Hematopoietic multipotent progenitor cell treated with erythropoietin and hydrocortisone succinate and interleukin-3 and kit ligand, for 15 days (in vitro differentiated cells): ENCODE measurements at places on chromosomes 2 and 18.

DNA sequence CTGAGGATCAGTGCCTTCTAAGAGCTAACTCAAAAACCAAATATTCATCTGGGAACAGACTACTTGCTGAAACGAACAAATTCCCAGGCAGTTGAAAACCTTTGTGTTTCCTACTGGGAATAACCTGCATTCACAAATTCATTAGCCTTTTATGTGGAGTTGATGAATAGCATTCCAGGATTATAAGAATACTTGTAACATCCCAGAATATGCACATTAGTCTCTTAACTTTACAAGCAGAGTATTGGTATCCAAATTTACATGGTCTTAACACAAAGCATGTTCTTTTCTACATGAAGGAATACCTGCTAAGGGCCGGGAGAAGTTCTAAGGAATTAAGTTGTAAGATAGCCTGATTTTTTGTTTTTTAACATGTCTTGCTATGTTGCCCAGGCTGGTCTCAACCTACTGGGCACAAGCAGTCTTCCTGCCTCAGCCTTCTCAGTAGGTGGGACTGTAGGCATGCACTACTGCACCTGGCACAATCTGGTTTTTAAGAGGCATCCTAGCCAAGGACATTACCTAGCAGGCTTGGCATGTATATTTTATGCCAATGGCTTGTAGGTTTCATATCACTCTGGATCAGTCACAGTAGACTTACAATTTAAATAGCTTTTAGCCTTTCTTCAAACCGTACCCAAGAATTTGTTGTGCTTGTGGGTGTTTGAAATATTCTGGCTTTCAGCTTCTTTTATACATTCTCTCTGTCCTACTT is 50.7 kb downstream of the MGAT5 start:
- no peak for DNase-seq

DNA sequence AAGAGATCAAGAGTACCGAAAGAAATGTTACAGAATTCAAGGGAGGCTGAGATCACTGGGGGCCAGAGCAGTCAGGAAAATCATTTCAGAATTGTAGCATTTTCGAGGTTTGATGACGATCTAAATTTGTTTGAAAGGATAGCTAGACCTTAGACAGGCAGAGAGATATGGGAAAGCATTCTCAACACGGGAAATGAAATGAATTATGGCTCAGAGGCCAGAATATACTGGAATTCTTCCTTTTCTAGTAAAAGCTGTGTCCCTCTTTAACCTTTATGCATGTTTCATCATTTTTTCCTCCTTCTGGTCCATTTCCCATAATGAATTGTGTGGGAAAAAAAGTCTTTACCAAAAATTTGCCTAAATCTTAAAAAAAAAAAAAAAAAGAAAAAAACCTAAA is 78.8 kb downstream of the NABP1 start:
- DNase-seq, result no peak

DNA sequence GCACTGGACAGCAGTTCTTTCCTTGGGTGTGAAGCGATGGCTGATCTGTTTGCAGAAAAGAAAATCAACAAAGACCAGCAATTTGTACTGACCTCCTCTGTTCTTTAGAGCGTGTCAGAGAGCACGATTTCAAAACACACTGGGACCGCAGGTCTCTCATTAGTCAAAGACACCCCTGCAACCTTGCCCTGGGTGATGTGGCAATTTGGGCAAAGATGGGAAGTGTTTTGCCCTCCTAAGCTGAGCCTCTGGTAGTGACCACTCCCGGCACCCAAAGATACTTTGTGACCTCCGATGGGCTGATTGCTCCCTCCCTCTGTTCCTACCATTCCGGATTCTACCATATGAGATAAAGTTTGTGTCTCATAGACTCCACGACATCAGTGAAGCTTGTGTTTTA is 18.2 kb upstream of the CLIP4 start:
- no peak for DNase-seq

- no peak for DNase-seq
Observed at GRCh38 chr2:167575276-167575675, 672.1 kb downstream of the STK39 start.

DNA sequence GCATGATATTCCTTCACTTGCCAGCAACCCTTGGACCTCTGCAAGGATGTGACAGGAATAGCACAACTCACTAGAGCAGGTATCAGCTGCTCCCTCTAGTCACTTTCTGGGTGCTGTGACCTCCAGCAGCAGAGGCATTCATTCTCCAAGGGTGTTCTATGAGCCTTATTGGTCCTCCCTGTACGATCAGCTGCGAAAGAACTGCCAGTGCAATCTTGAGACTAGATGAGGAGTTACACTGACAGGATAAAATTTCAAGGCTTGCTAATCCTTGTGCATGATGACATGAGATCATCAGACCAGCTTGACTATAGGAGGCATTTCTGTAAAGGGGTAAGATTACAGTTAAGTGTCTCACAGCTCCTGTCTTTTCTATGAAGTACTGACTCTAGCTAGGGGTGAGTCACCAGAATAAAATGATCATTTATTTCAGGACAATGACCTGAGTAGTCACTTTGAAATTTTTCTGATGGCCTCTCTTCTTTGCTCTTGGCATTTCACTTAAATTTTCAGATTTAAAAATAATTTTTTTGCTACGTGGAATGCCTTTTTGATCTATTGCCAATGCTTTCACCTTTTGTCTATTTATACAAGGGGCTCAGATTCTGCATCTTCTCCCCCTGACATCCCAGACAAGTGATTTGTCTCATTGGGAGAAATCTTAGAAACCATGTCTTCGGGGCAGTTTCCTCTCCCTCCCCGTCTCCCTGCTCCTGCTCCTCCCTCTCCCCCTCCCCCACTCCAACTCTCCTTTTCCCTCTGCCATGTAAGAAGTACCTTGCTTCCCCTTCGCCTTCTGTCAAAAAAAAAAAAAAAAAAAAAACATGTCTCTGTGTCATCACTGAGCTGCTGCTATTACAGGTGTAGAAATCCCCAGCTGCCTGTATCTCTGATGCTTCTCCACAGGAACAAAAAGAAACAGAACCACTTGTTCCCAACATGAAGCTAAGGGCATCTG is 49.2 kb upstream of the FRZB start:
- DNase-seq, result no peak

DNA sequence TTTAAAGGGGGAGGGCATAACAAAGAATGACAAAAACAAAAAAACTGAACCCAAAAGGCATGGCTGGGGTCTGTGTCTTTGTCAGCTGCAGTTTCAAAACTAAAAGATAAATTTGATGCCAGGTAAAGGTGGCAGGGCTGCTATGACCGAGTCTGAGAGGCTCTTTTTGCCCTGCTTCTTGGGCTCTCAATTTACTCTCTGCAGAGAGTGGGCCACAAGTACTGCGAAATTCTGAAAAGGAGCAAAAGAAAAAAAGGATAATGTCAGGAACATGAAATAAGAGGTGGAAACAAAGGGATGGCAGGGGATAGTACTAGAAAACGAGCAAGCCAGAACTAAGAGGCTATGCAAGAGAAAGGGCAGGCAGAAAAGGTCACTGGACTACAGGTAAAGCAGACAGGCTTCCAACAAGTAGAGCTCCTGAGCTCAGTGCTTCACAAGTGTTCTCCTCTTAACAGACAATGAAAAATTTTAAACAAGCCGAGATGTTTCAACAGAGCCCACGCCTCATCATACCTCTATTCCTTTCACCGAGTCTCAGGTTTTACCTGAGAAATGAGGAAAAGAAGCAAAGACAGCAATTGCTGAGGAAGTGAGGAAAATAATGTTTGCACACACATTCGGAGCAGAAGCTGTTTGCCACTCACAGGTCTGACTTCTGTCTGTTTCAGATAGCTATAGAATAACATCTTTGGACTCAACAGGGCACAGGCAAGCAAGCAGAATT is 7.3 kb downstream of the IRS1 start:
- no peak for DNase-seq

DNA sequence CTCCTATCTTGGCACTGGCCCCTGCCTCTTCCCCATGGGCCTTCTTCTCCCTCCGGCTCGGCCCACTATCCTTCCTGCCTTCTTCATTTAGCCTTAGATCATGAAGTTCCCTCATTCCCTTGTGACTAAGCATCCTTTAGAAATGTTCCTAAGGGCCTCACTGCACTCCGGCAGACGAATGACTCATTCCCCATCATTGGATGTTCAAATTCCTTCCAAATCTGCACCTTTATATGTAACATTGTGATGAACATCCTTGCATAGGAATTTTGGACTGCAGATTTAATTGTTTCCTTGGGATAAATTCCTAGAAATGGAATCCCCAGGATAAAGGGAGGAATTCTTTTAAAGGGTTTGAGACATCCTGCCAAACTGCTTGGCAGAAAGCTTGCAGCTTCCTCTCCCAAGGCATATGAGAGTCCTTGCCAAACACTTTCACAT is 19.0 kb downstream of the CRACDL start:
- no peak for DNase-seq

DNA sequence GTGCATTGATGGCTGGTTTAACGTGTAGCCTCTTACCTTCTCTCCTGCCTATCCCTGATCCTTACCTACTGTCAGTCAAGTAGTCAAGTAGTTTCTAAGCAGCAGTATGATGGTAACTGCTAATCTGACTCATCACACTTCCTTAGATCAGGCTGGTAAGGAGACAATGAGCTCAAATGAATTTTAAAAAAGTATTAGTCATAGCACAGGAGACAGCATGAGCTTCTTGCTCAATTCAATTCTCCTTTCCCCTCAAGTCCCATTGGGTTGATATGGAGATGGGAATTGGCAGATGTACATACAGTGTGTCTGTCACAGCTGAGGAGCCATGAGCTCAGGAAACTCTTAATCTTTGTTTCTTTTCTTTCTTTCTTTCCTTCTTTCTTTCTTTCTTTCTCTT is 799.7 kb downstream of the LRP1B start:
- DNase-seq, result no peak

DNA sequence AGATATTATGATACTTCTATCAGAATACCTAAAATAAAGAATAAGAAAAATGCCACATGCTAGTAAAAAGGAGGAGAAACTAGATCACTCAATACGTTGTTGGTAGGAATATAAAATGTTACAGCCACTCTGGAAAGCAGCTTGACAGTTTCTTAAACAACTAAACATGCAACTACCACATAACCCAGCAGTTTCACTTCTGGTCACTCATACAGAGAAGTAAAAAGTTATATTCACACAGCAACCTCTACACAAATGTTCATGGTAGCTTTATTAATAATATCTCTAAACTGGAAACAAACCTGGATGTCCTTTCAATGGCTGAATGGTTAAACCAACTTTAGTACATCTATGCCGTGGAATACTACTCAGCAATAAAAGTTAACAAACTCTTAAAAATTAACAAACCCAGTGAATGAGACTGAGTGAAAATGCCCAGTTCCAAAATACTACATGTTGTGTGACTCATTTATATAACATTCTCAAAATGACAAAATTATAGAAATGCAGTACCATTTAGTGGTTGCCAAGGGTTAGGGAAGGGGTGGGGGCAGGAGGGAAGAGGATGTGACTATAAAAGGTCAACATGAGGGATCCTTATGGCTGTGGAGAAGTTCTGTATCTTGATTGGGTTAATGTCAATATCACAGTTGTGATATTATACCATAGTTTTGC is 124.1 kb downstream of the MMADHC start:
- DNase-seq, result no peak

- DNase-seq, result no peak
Observed at GRCh38 chr2:160375802-160376469, 117.7 kb downstream of the RBMS1 start.

- no peak for DNase-seq
Observed at GRCh38 chr2:233810385-233810784, 32.3 kb downstream of the MROH2A start.

GRCh38 chr2:10079870-10080535 is at the start of gene CYS1:
CYS1 (minus strand) TSS chr2:10080411; CDS start chr2:10080223, 188 bp downstream.
- no peak for DNase-seq

- no peak for DNase-seq
Observed at GRCh38 chr18:56314396-56314795, 324.0 kb downstream of the TXNL1 start.

DNA sequence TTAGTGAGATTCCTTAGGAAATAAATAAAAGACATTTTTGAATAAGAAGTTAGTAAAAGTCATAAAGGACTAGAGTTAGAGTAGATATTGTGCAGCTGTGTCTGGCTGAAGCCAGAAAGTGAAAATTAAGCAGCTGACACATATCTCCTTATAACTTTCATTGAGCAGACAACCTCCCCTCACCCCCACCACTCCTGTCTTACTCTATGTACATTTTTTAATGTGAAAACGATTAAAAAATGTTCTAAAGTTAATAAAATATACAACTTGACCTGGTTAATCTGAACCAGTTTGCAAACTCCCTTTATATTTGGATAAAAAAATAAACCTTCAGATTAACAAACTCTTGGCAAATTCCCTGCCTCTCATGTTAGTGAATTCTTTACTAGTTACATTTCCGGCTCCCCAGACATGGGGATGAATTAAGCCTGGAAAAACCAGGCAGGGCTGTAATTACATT is 462.8 kb downstream of the MEIS1 start:
- no peak for DNase-seq

- DNase-seq, result no peak
Observed at GRCh38 chr2:212088353-212088752, 450.2 kb downstream of the ERBB4 start.

DNA sequence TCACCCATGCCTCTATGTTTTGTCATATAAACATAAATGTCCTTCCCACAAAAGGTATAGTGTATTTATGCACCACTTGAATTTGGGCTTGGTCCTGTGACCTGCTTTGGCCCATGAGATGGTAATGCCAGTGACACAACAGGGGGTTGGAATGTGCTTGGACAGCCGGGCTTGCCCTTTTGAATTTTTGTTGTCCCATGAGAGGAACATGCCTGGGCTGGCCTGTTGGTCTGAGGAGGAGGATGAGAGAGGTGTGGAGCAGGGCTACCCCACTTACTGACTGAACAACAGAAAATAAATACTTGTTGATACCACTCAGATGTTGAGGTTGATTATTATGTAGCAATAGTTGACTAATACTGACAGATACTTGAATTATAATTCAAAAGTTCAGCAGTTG is 63.2 kb upstream of the TCF4 start:
- DNase-seq, result no peak

GRCh38 chr2:206937555-206937954 is 1.8 kb upstream of the CPO start:
- no peak for DNase-seq

- DNase-seq, result no peak
Observed at GRCh38 chr2:33494877-33495641, 18.6 kb downstream of the RASGRP3 start.

DNA sequence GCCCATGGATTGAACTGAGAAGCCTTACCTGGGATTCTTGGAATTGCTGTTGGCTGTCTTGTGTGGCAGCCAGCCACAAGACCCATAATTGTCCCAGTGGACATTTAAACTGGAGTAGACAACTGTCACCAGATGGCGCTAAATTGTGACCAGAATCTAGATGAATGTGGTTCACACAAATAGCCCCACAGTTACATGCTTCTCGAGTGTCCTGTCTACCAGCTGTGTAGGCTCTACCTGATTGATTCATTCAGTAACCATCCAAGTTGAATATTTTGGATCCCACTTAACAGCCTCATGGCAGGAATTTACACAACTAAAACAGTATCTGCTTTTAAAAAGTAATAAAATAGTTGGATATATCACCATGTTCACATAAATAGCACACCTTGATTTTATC is 73.2 kb downstream of the MAP4K4 start:
- DNase-seq, result peak; percentile 60

- no peak for DNase-seq
Observed at GRCh38 chr18:8762968-8763367, 57.6 kb downstream of the MTCL1 start.
